Left ventricle myocardium inferior (tissue), 1 donor: ENCODE measurements at places on chromosomes 1 and 21. TPM values are rescaled to one million over a fixed set of nuclear protein-coding genes. Genes with fewer than 3 reads are reported as not detected.

DNA sequence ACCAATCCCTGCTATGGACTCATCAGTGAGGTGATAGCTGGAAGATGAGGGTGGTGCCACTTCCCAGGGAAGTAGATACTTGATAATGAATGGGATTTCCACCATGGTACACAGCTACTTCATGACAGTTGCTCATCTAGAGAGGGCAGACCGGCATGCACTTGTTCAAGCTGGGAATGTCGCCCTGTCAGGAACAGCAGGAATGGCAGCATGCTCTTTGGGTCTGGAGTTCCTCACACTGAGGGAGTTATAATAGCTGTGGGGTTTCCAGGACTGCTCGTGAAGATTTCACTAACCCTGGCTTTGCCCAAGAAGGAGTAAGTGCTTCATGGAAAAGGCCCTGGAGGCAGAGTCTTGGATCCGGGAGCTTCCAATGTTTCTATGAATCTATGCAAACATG is 129.2 kb downstream of the PSMG1 start:
- DNase-seq: no peak

GRCh38 chr1:32181065-32181464 is 1.6 kb downstream of the TXLNA start:
- no peak for DNase-seq

GRCh38 chr1:208251015-208251414 is 6.8 kb upstream of the PLXNA2 start:
- no peak for DNase-seq

GRCh38 chr21:41707231-41707959 is 59.5 kb downstream of the RIPK4 start:
- no peak for DNase-seq

DNA sequence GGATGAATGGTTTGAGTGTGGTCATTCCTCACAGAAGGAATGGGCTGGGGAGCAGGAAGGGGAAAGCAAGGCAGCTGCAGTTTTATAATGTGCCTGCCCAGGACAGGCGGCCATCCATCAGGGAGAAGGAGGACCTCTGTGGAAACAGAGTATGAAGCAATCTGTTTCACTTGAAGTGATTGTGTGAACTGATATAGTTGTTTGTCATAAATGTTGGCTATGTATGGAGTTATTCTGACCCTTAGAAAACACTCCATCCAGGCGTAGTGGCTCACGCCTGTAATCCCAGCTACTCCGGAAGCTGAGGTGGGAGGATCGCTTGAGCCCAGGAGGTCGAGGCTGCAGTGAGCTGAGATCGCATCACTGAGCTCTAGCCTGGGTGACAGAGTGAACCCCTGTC is 46.5 kb downstream of the NENF start:
- no peak for DNase-seq

DNA sequence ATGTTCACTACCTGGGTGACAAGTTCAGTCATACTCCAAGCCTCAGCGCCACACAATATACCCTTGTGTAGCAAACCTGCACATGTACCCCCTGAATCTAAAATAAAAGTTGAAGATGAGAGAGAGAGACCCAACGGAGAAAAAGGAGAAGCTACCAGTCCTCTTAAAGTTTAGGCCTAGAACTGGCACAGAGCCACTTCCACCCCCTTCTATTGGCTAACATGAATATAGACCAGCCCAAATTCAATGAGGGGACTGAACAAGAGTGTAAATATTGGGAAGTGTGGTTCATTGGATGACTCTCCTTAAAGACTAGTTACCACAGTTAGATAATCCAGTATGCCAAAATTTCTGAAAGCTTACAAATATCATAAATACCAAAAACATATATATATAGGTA is 139.9 kb upstream of the ATP1B1 start:
- no peak for DNase-seq

GRCh38 chr1:4792565-4792964 is 138.2 kb downstream of the AJAP1 start:
- DNase-seq: no peak

DNA sequence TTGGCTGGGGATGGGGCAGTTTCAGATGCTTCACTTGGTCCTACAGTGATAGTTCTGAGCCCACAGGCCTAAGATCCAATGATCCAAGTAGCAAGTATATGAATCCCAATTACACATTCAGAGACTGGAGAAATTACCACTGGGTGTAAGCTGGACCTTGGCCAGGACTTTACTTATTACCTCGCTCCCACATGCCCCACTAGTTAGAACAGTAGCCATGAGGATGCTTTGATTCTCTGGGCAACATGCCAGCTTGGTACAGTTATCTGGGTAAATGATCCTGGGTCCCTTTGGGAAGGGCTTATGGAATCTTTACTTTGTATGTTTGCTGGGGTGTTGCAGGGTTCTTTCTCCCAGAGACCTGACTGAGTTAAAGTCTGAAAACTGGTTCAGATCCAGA is 5.0 kb upstream of the FCAMR start:
- no peak for DNase-seq

DNA sequence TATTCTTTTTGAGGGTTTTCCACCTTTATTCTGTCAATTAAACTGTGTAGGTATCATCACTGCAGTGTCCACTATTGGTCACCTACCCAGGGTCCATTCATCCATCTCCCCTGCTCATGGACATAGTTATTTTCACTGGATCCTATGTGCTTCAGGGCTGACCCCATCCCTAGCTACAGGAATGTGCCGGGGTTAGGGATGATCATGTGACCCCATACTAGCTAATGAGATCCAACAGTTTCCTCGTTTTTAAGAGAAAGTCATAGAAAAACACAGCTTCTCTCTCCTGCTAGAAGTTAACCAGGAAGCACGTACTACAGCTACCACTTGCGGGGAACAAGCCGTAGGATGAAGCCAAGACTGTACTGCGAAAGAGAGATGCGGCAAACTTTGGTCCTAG is 19.6 kb downstream of the PTGER3 start:
- no peak for DNase-seq

DNA sequence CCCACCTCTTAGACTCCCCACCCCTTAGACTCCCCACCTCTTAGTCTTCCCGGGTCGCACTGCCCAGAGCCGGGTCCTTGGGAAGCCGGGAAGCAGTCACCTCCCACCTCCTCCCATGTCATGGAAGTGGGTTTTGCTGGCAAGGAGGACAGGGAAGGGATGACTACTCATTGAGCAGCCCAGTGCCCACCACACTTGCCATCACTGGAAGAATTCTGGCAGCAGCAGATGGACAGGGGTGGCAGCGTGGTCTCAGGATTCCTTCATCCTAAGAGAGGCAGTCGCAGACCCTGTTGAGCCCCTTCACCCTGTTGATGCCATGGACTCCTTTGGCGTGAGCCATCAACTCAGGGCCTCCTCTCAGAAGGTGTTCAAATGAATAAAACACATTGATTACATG is 140.8 kb downstream of the PGBD5 start:
- DNase-seq: no peak

- DNase-seq: no peak
Observed at GRCh38 chr21:15256996-15257395, 192.2 kb upstream of the NRIP1 start.

DNA sequence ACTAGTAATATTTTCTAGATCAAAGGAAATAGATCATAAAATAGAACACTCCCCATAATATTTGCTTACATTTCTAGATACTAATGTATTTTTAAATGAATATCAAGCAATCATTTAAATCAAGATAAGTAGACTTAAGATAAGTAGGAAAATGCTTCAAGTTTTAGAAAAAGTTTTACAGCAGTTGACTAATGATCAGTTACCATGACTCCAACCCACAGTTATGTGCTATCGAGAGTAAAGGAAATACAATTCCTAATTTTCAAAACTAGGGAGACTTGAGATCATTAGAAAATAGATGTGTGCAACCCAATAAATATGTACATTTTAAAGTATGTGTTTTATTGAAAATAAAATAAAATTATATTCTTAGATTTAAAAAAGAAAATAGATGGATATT is 95.0 kb downstream of the DENND1B start:
- DNase-seq: no peak

DNA sequence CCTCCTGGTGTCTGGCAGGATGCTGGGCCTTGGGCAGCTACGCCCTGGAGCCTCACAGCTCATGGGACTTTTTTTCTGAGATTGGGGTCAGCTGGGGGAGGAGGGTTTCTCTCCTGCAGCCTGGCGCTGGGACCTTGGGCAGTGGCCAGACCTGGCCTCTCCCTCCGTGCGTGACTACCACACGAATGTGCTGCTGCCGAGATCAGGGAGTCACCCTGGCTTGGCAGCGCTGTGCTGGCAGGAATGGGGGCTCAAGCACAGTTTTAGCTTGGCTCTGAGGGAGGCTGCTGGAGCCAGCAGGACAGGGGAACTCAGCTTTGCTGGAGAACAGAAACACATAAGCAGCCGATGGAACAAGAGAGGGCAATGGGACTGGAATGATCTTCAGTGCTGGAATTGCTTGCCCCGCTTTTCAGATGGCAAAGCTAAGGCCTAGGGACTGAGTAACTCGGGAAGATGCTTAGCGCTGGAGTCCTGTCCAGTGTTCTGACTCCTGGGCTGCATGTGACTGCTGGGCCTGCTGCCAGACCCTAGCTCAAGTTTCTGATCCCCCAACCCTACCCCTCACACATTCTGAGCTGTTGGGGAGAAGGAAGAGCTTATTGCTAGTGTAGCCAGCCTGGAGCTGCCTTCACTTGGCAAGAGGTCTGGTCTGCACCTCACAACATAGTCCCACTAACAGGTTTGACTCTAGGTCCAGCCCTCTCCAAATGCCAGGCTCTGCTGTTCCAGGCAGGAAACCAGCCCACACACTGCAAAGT is 69.9 kb downstream of the NAV1 start:
- peak; percentile 42 for DNase-seq

GRCh38 chr1:18681423-18681835 is 50.8 kb downstream of the PAX7 start:
- no peak for DNase-seq

- DNase-seq: no peak
Observed at GRCh38 chr1:234722270-234722704, 112.3 kb upstream of the IRF2BP2 start.

GRCh38 chr1:150469291-150469690 is 17.9 kb upstream of the TARS2 start:
- DNase-seq: no peak

GRCh38 chr1:10561497-10561896 is 86.7 kb downstream of the PEX14 start:
- no peak for DNase-seq

DNA sequence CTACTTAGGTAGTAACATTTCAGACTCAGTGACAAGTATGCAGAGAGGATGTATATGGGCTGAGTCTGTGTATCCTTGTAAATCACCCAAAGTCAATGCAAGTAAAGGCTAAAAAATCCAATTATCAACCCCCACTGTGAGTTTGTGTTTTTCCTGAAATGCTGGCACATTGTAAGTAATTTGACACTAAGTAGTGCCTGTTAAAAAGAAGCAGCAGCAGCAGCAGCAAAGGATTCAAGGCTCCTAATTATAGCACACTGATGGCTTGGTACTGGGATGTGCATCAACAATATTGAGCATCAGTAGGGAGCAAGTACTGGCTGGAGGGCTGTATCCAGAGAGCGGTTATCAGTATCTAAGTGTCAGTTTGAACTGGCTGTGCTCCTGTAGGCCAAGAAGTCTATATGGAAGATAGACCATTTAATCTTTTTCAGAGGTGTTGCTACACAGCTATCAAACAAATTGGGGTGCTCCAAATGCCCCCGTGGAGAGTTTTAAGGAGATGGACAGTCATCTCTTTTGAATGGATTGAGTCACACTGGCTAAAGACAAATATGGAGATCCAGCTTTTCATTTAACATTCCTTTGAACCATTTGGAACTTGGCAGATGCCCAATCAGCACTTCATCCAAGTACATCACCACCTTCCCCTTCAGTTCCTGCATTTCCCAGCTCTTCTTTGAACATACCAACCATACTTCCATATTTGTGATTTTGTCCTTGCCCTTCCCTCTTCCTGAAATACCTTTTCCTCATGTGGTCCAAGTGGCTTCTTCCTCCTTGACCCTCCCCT is 241.2 kb upstream of the ST6GALNAC5 start:
- DNase-seq: no peak

GRCh38 chr1:79781261-79781660 is 774.7 kb upstream of the ADGRL4 start:
- no peak for DNase-seq

Gene OSCP1
- 7.1 TPM for total RNA-seq

Gene SLC6A9
- total RNA-seq: 1.2 TPM

Gene NID1
- 40.4 TPM for total RNA-seq

Gene TCEA3
- 78.6 TPM for total RNA-seq

Gene LGR6
- 0.60 TPM for total RNA-seq

Gene ADORA3
- total RNA-seq: 3.1 TPM

Gene TFF2
- total RNA-seq: not detected

Gene SLC6A17
- not detected for total RNA-seq

Gene CD84
- total RNA-seq: 3.6 TPM

Gene FLG2
- total RNA-seq: not detected
